ENCODE measurements at places on chromosomes 13 and 19.
A peak's percentile ranks its signal among the peaks of the same experiment; 100 is the strongest.

DNA sequence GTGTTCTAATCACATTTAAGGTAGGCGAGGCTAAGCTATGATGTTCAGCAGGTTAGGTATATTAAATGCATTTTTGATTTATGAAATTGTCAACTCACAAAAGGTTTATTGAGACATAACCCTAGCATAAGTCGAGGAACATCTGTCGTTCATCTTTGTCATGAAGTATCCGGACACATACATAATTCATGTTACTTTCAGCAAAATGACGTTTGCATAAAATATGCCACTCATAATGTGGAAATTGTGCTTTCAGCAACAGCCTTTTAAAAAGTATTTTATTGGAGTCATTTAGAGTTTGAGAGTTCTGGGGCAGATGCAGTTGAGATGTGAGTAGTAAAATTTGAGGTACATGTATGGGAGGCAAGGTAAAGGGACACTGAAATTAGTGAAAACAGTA, 66.4 kb downstream of the NAA16 start:
- no peaks in the 10 kb centered on the region for H3K36me3 ChIP-seq
- no peaks in the 10 kb centered on the region for H3K27me3 ChIP-seq
- no peak for DNase-seq
- no peaks in the 10 kb centered on the region for H3K4me1 ChIP-seq
- no peak overlapping the region for H3K27ac ChIP-seq
- H3K4me3 ChIP-seq, result no peak overlapping the region

- H3K27ac ChIP-seq, result no peak overlapping the region
- H3K27me3 ChIP-seq, result no peaks in the 10 kb centered on the region
Measured at GRCh38 chr13:47426126-47426849, 529.4 kb upstream of the HTR2A start.

DNA sequence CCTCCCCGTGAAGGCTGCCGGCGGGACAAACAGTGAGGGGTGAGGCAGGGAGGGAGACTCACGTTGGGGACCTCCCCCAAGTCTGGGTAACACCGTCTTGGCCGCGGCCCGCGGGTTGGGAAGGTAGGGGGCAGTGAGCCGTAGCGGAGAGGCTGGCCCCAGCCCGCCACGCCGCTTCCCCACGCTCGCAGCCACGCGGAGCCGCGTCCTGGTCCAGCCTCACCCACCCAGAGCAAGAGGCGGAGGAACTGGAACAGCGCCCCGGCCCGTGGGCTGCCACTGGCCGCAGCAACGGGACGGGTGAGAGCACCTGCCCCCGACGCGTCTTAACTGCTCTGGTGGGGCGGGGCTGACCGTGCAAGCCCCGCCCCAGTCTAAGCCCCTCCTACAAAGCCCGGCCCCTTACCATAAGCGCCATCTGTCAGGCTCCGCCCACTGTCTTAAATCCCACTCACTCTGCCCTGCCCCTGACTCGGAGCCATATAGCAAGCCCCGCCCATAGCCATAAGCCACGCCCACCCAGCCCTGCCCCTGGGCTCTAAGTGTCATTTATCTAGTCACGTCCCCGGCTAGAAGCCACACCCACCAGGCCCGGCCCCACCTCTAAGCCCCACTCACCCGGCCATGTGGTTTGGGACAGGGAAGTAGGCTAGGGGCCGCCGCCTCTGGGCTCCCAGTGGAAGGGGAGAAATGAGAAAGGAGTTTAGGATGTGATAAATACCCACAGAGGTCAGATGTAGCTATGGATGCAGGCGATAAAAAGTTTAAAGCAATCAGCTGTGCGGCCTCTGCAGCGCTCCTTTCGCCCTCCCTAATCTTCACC, 2.1 kb upstream of the CCL25 start:
- peak; percentile 73 for DNase-seq
- no peaks in the 10 kb centered on the region for H3K36me3 ChIP-seq
- H3K27ac ChIP-seq, result no peak overlapping the region
- no peaks in the 10 kb centered on the region for H3K27me3 ChIP-seq

- peaks cover 6% of the 10 kb centered on the region for H3K36me3 ChIP-seq
- DNase-seq, result no peak
- H3K4me3 ChIP-seq, result no peak overlapping the region
- H3K4me1 ChIP-seq, result no peaks in the 10 kb centered on the region
- no peaks in the 10 kb centered on the region for H3K27me3 ChIP-seq
- H3K27ac ChIP-seq, result no peak overlapping the region
Measured at GRCh38 chr13:99382428-99383133, 75.4 kb upstream of the GPR183 start.

GRCh38 chr19:16462757-16463250, 9.0 kb downstream of the EPS15L1 start:
- no peaks in the 10 kb centered on the region for H3K27me3 ChIP-seq
- no peaks in the 10 kb centered on the region for H3K36me3 ChIP-seq
- no peak overlapping the region for H3K4me3 ChIP-seq
- H3K4me1 ChIP-seq, result peaks cover 6% of the 10 kb centered on the region

All from pancreas (tissue), 10 donors.